ENCODE measurements at places on chromosomes 3 and 15.

- DNase-seq = no peak
These were observed 734.5 kb downstream of the ZPLD1 start for GRCh38 chr3:103169289-103169688.

- no peak for DNase-seq
These were observed 31.5 kb downstream of the MGLL start for GRCh38 chr3:127790882-127791183.

DNA sequence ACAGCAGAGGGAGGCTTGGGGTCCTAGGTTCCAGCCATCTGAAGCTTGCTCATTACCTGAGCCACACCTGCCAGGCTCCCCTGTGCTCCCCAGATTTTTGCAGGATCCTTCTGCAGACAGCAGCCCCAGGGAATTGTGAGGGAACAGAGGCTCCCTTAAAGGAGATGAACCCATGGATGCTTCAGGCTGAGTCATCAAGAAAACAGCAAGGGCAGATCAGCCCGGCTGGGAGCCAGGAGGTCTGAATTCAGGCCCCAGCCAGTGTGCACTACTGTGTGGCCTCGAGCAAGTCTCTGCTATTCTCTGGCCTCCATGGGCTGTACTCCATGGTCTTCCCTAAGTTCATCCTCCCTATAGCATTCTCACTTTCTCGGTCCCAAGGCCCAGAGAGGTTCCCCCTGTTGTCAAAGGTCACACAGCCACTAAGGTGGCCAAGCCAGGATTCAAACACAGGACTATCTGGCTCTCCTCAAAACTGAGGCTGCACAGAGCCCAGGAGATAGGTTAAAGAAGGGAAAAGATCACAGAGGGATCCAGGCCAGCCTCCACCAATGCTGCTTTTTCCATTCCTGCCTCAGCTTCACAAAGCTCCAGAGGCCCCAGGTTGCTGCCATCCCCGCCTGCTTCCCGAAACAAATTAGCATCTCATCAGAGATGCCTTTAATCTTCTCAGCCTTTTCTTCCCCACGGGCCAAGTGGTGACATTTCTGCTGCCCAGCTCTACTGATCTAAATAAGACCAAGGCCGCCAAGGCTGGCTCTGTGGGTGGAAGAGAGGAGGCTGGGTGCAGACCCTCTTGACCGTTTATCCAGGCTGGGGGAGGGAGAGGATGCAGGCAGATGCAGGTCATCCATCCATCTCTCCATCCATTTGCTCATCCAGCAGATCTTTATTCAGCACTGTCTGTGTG lies 21.2 kb upstream of the GRIP2 start:
- DNase-seq = no peak

- DNase-seq = no peak
These were observed 52.6 kb downstream of the LRRC28 start for GRCh38 chr15:99303907-99304306.

- DNase-seq = no peak
These were observed 25.5 kb downstream of the ST3GAL6 start for GRCh38 chr3:98788651-98789050.

All from stimulated activated CD8-positive, alpha-beta memory T cell treated with anti-CD3 and anti-CD28 coated beads, Interleukin-2, amount 100 ng/mL, for 1 hour (primary cell).